ENCODE measurements at places on chromosomes 16 and 17.

- no peak for DNase-seq
Observed at GRCh38 chr17:49316889-49317675, 45.0 kb downstream of the ZNF652 start.

- no peak for DNase-seq
Observed at GRCh38 chr17:37696366-37696765, 48.5 kb downstream of the HNF1B start.

GRCh38 chr17:47733047-47733673 lies at the start of gene TBX21:
Gene TBX21, plus strand, starts transcription at chr17:47733236. Its CDS starts 219 bp downstream, at chr17:47733455.
- peak; percentile 67 for DNase-seq

- DNase-seq, result no peak
Observed at GRCh38 chr16:66382171-66382965, 15.9 kb downstream of the CDH5 start.

Measured in femur (tissue), 1 donor.